NCI-H2171 (cell line): ENCODE measurements at places on chromosomes 7 and 10.

GRCh38 chr10:105037022-105037421 is 395.9 kb downstream of the SORCS3 start:
- no peak for DNase-seq

DNA sequence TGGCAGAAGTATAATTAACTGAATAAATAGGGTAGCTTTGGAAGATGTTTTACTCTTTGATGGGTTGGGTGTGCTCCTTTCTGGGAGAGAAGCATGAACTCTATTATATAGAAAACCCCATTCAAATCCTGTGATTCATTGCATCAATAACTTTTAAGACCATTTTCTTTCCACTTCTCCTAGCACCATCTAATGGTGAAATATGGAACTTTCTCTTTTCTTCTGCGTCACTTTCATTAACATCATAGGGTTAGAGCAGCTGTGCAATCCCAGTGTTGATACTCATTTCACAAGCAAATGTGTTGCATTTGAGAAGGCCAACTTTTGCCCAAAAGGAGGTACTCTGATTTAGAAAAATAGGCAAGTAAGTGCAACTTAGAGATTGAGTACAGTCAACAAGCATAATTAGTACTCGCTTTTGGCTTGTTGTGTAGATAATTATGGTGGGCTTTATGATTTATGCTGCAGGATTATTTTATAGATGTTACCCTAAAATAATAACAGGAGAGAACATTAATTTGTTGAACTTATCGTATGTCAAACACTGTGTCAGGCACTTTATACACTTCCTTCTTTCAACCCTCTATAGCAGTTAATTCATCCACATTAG is 92.9 kb downstream of the CPED1 start:
- DNase-seq, result peak; percentile 2

- no peak for DNase-seq
These were observed 111.3 kb upstream of the DNAJB12 start for GRCh38 chr10:72466018-72466417.

DNA sequence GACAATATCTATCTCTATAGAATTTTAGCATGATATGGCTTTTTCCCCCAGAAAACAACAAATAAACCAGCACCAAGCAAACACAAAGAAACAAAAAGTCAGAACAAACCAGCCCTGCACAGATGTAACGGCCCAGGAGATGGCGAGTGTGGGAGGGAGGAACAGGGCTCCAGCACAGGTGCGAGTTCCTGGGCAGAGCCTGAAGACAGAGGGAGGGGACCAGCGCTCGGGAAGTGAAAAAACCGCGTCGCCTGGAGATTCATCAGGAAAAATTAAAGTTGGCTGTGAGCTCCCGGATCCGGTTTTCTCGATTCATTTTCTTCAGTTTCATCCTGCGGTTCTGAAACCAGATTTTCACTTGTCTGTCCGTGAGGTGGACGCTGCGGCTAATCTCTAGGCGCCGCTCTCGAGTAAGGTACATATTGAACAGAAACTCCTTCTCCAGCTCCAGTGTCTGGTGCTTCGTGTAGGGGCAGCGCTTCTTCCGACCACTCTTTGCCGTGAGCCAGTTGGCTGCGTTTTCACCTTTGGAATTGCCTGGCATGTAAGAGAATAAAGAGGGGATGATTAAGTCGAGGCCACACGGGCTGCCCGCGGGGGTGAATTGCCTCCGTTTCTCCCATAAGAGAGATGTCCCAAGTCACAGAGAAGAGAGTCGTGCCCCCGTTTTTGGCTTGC is 2.3 kb downstream of the HOXA10 start:
- DNase-seq, result no peak

DNA sequence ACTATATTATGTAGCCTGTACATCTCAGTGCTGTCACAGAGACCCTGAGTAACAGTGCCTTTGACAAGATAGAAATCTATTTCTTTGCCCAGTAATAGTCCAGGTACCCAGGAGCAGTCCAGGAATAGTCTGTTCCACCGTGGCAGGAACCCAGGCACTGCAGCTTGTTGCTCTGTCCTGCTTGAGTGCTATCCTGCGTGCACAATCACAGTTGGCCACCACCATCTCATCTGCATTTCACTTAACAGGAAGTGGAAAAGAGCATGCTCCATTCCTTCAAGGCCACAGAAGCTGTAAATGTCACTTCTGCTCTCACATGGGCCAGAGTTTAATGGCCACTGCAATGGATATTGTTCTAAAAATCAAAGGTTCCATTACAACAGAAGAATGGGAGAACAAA is 61.5 kb upstream of the PRR15 start:
- DNase-seq, result no peak

DNA sequence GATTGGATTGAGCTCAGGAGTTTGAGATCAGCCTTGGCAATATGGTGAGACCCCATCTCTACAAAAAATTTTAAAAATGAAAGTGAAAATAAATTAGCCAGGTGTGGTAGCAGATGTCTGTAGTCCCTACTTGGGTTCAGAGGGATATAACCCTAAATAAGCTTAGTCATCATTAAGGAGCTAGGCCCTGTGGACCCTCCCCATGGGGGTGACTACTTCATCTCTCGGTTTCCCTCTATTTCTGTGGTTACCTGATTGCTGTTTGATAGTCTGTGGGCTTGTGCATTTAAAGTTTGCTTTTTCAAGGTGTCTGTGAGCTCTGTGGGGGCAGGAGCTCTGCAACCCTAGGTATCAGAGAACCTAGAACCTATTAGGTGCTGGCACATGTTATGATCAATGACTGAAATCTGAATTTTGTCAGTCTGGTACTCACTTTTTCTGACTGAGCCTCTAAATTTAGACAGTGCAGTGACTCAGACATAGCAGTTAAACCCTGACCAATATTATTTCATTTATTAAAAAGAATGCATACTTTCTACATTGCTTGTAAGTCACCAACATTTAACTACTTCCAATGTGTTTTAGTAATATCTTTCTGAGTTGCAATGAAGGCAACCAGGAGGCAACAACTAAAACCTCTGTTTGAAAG is 8.1 kb upstream of the CUZD1 start:
- no peak for DNase-seq

DNA sequence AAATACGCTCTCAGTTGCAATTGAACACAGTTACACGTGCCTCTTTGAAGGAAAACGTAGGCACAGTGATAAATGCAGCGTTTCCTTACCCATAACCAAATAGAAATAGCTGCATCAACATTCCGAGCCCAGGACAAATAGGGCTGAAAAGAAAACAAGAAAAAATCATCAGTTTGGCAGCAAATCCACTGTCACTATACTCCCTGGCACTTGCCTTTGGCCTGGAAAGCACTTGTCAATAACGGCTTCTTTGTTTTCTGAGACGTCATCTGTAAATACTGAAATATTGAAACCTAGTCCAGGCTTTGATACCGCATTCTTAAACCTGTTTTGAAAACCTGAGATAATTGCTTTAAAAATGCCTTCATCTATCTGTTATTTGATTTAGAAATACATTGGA is 167.2 kb upstream of the AKR1E2 start:
- no peak for DNase-seq

DNA sequence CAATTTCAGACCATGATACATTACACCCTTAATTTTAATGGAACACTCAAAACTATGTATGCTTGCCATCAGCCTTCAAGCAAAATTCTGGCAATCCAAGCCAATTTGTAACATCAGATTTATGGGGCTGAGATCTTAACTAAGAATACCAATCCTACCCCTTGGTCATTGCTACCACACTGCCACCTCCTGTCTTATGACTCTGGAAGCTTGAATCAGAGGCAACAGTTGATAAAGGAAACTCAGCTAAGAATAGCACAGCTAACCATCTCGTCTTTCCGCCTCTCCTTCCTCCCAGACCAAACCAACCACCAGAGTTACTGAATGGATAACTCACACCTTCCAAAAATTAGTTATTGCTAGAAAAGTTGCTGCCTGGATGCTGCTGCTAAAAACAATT is 7.4 kb downstream of the IGF2BP3 start:
- no peak for DNase-seq

GRCh38 chr10:107059872-107060271 is 104.6 kb downstream of the SORCS1 start:
- no peak for DNase-seq

DNA sequence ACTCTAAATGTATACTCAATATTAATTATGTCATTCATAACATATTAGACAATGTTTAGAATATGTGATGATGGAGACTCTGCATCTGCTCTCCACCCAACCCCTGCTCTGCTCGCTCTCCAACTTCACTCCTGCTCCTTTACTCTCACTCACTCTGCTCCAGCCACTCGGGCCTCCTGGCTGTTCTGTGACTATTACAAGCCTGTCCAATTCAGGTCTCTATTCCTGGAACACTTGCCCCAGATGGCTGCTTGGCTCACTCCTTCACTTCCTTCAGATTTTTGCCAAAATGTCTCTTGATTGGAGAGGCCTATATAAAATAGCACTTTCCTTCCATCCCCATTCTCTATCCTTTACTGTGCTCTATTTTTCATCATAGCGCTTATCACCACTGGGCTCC is 84.8 kb downstream of the HBP1 start:
- no peak for DNase-seq

DNA sequence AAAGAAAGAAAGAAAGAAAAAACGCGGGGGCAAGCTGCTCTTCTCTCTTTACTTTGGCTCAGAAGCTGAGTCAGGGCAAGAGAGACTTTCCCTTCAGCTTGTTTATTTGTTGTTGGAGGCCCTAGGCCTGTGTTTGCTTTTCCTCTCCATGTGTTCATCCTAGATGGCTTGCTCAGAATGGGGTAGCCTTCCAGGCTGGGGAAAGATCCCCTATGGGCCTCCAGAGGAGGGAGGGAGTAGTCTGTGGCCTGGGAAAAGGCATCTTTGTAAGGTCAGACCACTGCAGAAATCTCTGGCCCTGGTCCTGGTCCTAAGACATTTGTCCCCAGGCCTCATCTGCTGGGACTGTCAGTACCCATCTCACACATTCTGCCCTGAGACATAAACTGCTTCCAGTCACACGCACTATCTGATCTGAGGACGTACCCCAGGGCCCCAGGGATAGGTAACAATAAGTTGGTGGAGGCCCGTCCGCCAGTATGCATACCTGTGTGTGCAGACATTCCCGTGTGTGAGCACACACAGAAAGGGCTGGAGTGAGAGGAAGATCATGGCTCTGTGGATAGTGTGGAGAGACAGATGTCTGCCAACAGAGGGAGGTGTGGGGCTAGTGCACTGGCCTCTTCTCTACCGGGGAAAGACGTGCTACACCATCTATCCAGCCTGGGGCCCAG is 4.9 kb upstream of the SCD start:
- DNase-seq, result no peak

- no peak for DNase-seq
These were observed 20.8 kb downstream of the FZD9 start for GRCh38 chr7:73454424-73454823.

- no peak for DNase-seq
These were observed 126.6 kb downstream of the SORBS1 start for GRCh38 chr10:95434583-95434982.

- no peak for DNase-seq
These were observed 30.6 kb upstream of the IKZF1 start for GRCh38 chr7:50273870-50274269.

GRCh38 chr10:44242826-44243225 is 142.1 kb downstream of the CXCL12 start:
- DNase-seq, result no peak

GRCh38 chr10:123766761-123767160 is 100.6 kb downstream of the GPR26 start:
- DNase-seq, result no peak

- no peak for DNase-seq
These were observed 14.0 kb upstream of the ZNF273 start for GRCh38 chr7:64888901-64889685.

DNA sequence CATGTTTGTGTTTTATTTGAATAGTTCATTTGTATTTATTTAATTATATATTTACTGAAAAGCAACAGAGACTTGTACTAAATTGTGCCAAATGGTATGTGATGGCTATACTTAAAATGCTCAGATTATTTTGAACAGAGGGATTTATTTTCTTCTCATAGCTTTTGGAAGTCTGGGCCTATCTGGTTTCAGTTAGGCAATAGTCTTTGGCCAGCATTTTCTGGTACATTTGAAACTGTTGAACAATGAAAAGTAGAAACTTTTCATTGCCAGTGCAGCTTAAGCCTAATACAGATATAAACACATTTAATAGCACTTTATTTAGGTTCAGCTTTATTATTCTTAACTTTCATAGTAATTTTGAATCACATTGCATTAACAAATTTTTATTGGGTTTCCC is 188.0 kb downstream of the TAX1BP1 start:
- DNase-seq, result no peak

GRCh38 chr7:133482599-133482998 is 229.7 kb downstream of the EXOC4 start:
- no peak for DNase-seq

DNA sequence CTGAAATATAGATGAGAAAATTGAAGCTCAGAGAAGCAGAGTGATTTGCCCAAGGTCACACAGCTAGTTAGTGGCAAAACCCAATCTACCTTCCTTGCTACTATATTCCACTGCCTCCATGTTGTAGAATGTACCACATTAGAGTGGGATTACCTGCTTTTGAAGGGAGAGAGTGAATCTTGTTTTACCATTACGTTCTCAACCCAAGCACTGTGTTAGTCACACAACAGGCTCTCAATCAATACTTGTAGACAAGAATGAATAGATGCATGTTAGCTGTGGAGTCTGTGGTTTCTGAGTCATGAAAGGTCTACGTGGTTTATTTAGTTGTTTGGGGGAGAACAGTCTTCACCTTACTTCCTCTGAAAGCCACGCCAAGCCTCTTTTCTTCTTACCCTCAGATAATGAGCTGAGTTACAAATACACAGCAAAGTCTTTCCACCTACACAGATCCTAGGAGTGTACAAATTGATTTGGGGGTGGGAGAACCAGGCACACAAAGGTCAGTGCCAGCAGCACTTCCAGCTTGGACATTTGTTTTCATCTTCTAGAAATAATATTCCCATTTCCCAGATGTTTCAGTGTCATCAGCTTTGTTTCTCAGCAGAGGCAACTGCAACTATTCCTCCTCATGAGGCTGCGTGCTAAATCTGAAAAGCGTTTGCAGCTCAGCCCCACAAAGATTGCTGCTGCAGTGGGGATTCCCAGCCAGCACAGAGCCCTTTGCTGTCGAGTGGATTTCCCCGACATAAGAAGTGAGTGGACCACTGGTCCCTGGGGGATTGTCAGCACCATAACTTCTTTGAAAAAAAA is 71.5 kb upstream of the ADO start:
- DNase-seq, result no peak

- DNase-seq, result no peak
These were observed 51.4 kb upstream of the SLC35B4 start for GRCh38 chr7:134367956-134368749.

DNA sequence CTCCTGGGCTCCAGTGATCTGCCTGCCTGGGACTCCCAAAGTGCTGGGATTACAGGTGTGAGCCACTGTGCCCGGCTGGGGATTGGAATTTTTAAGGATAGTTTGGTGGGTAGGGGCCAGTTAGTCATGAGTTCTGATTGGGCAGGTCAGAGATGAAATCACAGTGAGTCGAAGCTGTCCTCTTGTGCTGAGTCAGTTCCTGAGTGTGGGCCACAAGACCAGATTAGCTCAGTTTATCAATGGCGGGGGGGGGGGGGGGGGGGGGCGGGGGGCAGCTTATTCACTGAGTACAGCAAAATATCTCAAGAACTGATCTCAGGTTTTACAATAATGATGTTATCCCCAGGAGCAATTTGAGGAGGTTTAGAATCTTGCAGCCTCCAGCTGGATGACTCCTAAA is 11.6 kb upstream of the ERCC6 start:
- DNase-seq, result no peak

- peak; percentile 48 for DNase-seq
These were observed 241.9 kb upstream of the SLC26A5 start for GRCh38 chr7:103687951-103688350.

GRCh38 chr10:30386801-30387588 is 37.9 kb upstream of the MTPAP start:
- DNase-seq, result no peak
